T-helper 17 cell (primary cell): ENCODE measurements at places on chromosomes 6 and 20. TPM values are rescaled to one million over a fixed set of nuclear protein-coding genes. Genes with fewer than 3 reads are reported as not detected.

DNA sequence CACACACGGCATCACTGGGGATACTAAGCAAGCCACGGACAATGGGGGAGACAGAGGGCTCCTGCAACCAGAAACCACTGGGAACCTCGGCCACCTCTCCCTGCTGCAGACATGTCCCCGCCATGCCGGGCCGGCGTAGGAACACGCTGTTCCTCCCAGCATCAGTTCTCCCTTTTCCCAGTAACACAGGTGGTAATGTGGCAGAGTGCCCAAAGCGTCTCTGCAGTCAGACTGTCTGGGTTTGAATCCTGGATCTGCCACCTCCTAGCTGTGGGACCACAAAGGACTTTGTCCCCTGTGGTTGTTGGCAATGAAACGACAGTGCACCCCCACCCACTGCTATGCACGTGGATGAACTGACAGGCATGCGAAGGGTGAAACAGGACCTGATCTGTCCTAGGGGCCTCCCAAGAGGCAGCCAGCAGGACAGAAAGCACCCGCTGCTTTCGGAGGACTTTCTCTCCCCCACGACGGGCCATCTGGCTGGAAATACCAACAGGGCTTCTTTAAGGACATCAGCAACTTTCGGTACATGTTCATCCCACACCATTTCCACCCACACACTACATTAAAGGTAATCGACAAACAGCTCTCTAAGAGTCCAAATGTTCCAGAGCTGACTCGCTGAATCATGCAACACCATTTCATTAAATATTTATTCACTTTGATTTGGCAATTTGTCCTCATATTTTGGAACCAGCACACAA, 74.1 kb downstream of the SULF2 start:
- H3K36me3 ChIP-seq = peaks cover 3% of the 10 kb centered on the region
- no peak overlapping the region for H3K4me3 ChIP-seq
- peaks cover 74% of the 10 kb centered on the region for H3K27me3 ChIP-seq
- H3K4me1 ChIP-seq = no peaks in the 10 kb centered on the region
- H3K27ac ChIP-seq = no peak overlapping the region

DNA sequence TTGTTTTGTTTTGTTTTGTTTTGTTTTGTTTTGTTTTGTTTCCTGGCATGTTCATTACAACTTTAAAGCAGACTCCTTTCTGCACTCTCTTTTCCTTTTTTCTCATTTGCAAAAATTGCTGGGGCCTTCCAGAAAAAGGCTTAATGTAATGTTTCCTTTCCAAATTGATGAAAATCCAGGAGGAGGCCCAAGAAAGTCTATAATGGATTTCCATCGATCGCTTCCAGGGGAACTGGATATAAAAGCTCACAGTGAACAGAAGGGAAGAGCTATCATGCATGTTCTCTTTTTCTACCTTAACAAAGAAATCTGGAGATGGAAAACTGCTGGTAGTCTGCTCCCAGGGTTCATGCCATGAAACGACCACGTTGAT, 28.7 kb downstream of the ISM1 start:
- no peak for DNase-seq
- H3K27me3 ChIP-seq = no peaks in the 10 kb centered on the region
- H3K27ac ChIP-seq = peak overlapping the region; percentile 66
- no peak overlapping the region for H3K4me3 ChIP-seq
- H3K4me1 ChIP-seq = peaks cover 31% of the 10 kb centered on the region

Gene BPIFB2
- total RNA-seq = not detected

Gene SSTR4
- total RNA-seq = not detected

GRCh38 chr20:53226826-53227225, 254.7 kb downstream of the TSHZ2 start:
- DNase-seq = no peak
- no peaks in the 10 kb centered on the region for H3K36me3 ChIP-seq
- H3K4me1 ChIP-seq = no peaks in the 10 kb centered on the region
- no peak overlapping the region for H3K4me3 ChIP-seq
- H3K27ac ChIP-seq = peak overlapping the region; percentile 32
- H3K27me3 ChIP-seq = peaks cover 7% of the 10 kb centered on the region

GRCh38 chr6:5300206-5300764, 39.0 kb downstream of the FARS2 start:
- H3K36me3 ChIP-seq = no peaks in the 10 kb centered on the region
- H3K27me3 ChIP-seq = no peaks in the 10 kb centered on the region
- H3K4me3 ChIP-seq = no peak overlapping the region
- peaks cover 35% of the 10 kb centered on the region for H3K4me1 ChIP-seq

Gene CRYBG1
- 62.4 TPM for total RNA-seq

Gene PI16
- total RNA-seq = 14.5 TPM

DNA sequence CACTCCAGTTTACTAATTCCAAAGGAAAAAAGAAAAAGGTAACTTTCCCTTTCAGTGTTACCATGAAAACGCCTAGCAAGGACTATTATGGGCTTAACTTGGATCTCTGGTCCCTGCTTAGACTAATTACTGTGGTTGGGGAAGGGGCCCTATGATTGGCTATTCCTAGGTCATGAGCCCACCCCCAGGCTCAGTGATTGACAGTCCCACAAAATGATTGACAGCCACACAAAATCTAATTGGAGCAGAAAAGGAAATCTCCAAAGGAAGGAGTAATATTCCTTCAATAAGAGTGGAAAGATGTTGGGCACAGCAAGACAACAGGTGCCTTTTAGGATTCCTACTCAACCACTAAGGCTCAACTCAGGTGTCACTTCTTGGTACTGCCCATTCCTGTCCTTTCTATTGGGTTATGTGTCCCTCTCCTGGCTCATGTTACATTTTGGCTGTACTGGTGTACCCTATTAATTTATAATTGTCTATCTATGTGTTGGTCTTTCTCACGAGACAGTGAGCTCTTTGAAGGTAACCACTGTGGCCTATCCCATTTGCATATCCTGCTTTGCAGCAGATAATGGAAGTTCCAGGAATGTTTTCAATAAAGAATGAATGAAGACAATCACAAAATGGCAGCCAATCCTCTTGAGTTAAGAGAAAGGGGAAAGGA, 5.5 kb upstream of the UTRN start:
- no peaks in the 10 kb centered on the region for H3K36me3 ChIP-seq
- H3K27ac ChIP-seq = no peak overlapping the region
- H3K27me3 ChIP-seq = peaks cover 15% of the 10 kb centered on the region
- no peak overlapping the region for H3K4me3 ChIP-seq
- DNase-seq = no peak
- peaks cover 12% of the 10 kb centered on the region for H3K4me1 ChIP-seq

- no peaks in the 10 kb centered on the region for H3K36me3 ChIP-seq
- H3K4me1 ChIP-seq = no peaks in the 10 kb centered on the region
- DNase-seq = no peak
- H3K27me3 ChIP-seq = no peaks in the 10 kb centered on the region
These were observed 146.2 kb upstream of the SMLR1 start for GRCh38 chr6:130681028-130681427.

Gene SLC17A3
- 2.4 TPM for total RNA-seq

GRCh38 chr6:36127462-36128016, 2.8 kb upstream of the MAPK13 start:
- peak overlapping the region; percentile 67 for H3K27ac ChIP-seq
- no peak overlapping the region for H3K4me3 ChIP-seq
- H3K4me1 ChIP-seq = peaks cover 46% of the 10 kb centered on the region
- H3K27me3 ChIP-seq = no peaks in the 10 kb centered on the region

- peak overlapping the region; percentile 24 for H3K27ac ChIP-seq
- H3K4me1 ChIP-seq = peaks cover 21% of the 10 kb centered on the region
- DNase-seq = peak; percentile 22
- H3K27me3 ChIP-seq = no peaks in the 10 kb centered on the region
- no peak overlapping the region for H3K4me3 ChIP-seq
These were observed 73.9 kb downstream of the RAMACL start for GRCh38 chr6:166512567-166512966.

GRCh38 chr20:63682384-63683139, 13.9 kb upstream of the TNFRSF6B start:
- no peaks in the 10 kb centered on the region for H3K36me3 ChIP-seq
- H3K27ac ChIP-seq = no peak overlapping the region
- peaks cover 5% of the 10 kb centered on the region for H3K4me1 ChIP-seq
- no peak overlapping the region for H3K4me3 ChIP-seq
- DNase-seq = no peak

DNA sequence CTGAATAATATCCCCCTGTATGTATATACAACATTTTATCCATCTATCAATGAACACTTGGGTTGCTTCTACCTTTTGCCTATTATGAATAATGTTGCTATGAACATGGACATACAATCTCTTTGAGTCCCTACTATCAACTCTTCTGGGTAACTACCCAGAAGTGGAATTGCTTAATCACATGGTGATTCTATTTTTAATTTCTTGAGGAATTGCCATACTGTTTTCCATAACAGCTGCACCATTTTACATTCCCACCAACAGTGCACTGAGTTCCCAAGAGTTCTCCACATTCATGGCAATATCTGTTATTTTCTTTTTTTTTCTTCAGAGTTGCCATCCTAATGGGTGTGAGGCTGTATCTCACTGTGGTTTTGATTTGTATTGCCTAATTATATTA, 88.3 kb downstream of the ZHX3 start:
- H3K4me3 ChIP-seq = no peak overlapping the region
- H3K36me3 ChIP-seq = no peaks in the 10 kb centered on the region
- no peaks in the 10 kb centered on the region for H3K27me3 ChIP-seq
- H3K4me1 ChIP-seq = peaks cover 15% of the 10 kb centered on the region
- H3K27ac ChIP-seq = no peak overlapping the region
